ENCODE measurements at places on chromosomes 2 and 18.

DNA sequence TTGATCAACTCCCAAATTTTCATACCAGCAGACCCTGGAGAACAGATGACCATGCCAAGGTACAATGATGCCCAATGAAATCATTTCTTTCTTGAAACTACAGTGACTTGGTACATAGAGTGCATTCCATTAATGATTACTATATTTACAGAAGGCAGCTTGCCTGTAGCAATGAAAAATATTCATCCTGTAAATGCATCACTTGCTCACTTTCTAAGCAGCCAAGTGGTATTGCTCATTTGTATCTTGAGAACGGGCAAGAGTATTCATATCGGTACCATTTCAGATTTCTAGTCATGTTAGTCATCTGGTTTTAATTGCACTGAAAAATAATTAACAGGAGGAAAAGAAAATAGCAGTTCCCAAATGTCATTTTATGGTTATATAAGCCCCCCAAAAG is 59.6 kb downstream of the VIL1 start:
- DNase-seq, result no peak

DNA sequence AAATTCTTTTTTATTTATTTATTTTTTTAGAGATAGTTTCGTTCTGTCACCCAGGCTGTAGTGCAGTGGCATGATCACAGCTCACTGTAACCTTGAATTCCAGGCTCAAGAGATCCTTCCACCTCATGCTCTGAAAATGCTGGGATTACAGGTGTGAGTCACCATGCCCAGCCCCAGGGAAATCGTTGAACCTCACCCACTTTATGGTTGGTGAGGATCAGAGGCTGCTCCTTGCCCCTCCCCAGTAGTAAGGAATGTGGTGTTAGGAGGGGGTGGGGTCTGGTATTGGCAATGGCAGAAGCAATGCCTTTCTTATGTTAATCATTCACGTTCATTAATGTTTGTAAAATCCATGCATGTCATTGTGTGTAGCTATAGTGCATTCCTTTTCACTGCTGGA is 161.9 kb downstream of the SUCLG1 start:
- no peak for DNase-seq

GRCh38 chr2:204040016-204040415 is 103.5 kb downstream of the ICOS start:
- DNase-seq, result no peak

GRCh38 chr2:200695191-200695590 is 109.4 kb downstream of the AOX1 start:
- DNase-seq, result no peak

GRCh38 chr2:26628561-26629345 is 12.4 kb downstream of the CIB4 start:
- DNase-seq, result no peak

DNA sequence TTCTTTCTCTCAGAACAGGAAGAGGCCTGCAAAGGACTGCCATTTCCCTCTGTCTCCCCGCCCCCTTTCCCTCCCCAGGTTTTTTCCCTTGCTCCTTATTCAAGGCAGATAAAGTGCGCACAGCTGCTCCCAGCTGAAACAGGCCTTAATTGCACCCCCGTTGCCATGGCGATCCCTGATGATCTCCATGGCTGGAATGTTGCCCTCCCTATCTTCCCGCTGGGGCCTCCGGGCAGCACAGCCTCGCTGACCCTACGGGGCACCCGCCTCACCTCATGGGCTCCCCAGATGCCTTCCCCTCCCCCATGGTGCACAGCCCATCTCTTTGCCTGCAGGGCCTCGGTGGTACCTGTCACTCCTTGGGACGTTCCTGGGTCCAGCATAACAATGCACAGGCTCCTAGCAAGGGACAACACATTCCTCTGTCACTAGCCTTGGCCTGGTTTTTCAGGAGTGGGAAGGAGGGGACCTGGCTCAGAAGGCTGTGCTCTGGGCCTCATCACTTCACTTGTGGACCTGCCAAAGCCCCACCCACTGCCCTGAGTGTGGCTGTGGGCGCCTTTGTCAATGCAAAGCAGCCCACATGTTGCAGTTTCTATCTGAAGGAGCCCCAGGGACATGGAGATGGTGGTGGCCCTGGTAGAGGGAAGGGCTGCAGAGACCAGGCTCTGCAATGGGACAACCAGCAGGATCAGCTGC is 115.0 kb downstream of the CELF4 start:
- DNase-seq, result no peak

- no peak for DNase-seq
Observed at GRCh38 chr2:188196343-188197008, 95.2 kb upstream of the GULP1 start.

DNA sequence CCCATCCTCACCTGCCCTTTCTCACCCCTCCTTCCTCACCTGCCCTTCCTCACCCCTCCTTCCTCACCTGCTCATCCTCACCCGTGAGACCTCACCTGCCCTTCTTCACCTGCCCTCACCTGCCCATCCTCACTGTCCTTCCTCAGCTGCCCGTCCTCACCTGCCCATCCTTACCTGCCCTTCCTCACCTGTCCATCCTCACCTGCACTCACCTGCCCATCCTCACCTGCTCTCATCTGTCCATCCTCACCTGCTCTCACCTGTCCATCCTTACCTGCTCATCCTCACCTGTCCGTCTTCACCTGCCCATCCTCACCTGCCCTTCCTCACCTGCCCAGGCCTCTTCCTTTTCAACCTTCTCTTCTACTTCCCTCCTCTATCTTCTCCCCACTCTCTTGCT is 34.4 kb downstream of the KCNG2 start:
- no peak for DNase-seq

GRCh38 chr2:241228081-241228859 is 39.8 kb downstream of the ANO7 start:
- no peak for DNase-seq

DNA sequence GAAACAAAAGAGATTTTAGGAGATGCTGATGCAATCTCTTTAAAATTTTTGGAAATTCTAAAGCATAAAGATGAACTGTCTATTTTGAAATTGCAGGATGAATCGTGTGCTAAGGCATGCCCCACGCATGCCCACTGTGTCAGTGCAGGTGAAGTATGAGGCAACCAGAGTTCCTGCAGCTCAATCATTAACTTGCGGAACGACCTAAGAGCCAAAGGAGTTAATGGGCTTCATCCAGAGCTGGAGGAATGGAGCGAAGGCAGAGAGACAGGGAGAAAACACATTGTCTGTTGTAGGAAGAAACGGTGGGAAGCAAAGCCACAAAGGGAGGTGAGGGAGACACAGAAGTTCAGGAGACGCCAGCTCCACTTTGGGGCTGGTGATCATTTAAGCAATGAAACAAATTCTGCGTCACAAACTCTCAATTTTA is 265.2 kb downstream of the CCDC85A start:
- no peak for DNase-seq

DNA sequence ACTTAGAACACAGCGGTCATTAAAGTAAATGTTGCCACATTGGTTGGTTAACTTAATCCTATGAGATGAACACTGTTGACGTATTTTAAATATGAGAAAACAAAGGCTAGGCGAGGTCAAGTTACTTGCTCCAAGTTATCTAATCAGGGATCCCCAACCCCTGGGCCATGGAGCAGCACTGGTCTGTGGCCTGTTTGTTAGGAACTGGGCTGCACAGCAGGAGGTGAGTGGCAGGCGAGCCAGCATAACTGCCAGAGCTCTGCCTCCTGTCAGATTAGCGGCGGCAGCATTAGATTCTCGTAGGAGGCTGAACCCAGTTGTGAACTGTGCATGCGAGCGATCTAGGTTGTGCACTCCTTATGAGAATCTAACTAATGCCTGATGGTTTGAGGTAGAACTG is 878.9 kb downstream of the CPS1 start:
- DNase-seq, result no peak

DNA sequence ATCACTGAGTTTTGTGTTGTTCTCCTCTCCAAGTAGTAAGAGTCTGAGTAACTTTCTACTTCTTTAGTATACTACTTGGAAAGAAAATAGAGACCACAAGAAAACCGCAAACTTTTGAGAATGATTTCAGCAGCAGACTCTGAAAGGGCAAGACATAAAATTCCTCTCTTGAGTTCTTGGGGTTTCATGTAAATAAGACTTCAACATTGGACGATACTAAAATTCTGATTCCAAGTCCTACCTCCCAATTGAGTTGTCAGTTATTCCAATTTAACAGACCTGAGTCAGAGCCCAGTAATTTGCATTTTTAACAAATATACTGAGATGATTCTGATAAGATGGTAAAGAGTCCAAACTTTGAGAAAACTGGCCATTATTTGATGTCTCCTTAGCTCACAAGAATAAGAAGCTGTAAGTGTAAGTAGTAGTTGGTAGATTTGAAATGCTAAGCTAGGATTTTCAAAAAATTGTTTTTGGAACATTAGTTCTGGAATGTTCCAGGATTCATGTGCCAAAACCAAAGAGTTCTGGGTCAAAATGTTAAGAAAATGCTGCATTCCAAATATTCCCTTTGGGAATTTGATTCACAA is 261.6 kb upstream of the SPOPL start:
- no peak for DNase-seq

DNA sequence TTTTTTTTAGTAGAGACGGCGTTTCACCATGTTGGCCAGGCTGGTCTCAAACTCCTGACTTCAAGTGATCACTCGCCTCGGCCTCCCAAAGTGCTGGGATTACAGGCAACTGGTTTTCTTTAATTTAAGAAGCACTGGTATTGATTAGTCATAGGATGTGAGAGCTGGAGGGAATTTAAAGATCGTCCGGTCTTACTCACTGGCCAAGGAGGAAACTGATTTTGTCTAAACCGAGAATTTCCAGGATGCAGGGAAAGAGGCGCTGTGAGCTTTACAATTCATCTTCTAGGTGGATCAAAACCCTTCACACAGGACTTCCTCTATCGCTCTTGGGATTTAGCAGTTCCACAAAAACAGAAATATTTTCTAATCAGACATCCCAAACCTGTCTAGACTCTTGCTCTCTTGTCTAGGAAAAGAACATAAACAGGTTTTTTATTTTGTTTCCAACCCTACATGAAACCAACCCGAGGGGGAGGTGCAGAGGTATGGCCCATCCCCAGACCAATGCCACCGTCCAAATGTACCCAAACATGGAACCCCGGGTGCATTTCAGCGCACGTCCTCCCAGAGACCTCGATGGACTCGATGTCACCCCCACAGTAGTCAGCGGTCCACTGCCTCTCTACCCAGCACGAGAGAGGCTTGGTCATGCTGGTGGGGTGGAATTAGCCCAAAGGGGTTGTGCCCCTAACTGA is 12.5 kb upstream of the TUBB6 start:
- DNase-seq, result no peak

- DNase-seq, result peak; percentile 67
Observed at GRCh38 chr2:101820519-101820918, 123.0 kb downstream of the MAP4K4 start.

DNA sequence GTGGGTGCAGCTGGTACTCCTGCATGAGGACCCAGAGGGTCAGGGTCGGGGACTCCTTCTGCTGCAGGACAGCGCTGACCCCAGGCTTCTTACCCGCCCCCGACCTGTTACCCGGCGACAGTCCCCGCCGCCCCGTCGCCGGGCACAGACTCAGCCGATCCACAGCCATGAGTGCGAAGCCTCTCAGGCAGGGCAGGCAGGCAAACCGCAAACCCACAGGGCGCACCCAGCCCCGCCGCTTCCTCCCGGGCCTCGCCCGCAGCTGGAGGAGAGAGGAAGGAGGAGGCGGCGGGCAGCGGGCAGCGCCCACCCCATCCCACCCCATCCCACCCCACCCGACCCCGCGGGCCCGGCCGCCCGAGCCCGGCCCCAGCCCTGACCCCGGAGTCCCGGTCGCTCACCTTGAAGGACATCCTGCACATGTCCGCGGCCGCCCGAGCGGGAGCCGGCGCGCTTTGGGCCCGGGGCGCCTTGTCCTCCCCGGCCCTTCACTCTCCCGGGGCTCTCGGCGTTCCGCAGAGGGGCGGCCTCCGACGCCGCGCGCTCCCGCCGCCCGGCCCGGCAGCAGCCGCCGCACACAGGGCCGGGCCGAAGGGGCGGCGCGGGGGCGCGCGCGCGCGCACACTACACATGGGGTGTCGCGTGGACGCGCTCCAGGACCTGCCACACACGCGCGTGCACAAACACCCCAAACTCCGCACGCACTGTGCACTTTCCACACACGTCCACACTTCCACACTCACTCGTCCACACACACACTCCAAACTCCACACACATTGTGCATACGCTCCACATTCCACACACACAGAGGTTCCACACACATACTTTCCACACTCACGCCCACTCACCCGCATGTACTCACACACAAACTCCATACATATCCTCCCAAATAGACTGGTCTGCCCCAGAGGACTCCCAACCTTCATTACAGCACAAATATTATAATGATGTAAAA is at the start of gene ANKRD29:
TSS of gene ANKRD29 (minus strand) at position 603 of the 955 bp plus-strand sequence. CDS start at position 422, 181 bp downstream.
- DNase-seq, result no peak

DNA sequence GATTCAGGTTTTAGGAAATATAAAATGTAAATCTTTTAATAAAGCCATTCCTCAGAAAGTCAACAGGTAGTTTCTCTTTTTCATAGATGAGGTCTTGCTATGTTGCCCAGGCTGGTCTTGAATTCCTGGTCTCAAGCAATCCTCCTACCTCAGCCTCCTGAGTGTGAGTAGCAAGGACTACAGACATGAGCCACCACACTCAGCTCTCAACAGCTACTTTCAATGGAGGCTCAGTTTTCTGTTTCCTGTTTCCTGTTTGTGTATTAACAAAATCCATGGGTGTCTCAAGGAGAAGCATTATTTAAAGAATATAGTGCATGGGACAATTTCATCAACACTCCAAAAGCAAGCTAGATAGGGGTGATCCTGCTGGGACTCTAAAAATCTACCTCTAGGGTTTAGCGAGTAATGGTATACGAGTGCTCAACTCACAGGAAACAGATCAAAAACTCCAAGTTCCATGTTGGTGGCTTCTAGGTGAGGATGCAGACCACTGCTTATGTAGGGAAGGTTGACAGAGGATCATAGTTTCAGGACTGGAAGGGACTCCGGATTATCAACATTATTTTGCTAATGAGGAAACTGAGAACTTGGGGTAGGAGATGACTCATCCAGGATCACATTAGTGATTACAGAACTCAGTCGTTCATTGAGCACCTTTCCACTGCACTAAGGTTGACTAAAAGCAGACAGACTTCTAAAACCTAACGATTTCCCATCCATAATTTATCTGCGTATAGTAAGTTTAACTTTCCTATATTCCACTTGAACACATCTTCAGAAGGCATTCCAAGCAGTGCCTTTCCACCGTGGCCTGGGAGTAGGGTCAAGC is 61.7 kb upstream of the WIPF1 start:
- no peak for DNase-seq

DNA sequence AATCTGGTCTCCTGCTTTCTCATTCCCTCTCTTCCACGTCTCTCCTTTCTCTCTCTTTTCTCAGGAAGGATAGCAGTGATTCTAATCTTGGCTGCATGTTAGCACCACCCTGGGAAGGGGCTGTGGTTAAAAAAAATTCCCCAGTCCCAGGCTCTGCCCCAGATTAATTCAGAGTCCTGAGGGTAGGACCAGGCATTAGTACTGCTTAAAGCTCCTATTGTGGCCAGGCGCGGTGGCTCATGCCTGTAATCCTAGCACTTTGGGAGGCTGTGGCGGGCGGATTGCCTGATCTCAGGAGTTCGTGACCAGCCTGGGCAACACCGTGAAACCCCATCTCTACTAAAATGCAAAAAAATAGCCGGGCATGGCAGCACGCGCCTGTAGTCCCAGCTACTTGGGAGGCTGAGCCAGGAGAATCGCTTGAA is 35.4 kb upstream of the EML4 start:
- no peak for DNase-seq

GRCh38 chr2:166572937-166573336 is 78.9 kb upstream of the SCN7A start:
- DNase-seq, result no peak

GRCh38 chr2:124610866-124611265 is 585.8 kb downstream of the CNTNAP5 start:
- no peak for DNase-seq

Data from foreskin melanocyte (primary cell).